PC-9 (cell line): ENCODE measurements at places on chromosomes 6 and 20. TPM values are rescaled to one million over a fixed set of nuclear protein-coding genes. Genes with fewer than 3 reads are reported as not detected.

GRCh38 chr20:1119128-1119505 lies 715 bp downstream of the PSMF1 start:
- DNase-seq, result no peak

The EDN3 gene
- total RNA-seq, result not detected in 2 replicates

DNA sequence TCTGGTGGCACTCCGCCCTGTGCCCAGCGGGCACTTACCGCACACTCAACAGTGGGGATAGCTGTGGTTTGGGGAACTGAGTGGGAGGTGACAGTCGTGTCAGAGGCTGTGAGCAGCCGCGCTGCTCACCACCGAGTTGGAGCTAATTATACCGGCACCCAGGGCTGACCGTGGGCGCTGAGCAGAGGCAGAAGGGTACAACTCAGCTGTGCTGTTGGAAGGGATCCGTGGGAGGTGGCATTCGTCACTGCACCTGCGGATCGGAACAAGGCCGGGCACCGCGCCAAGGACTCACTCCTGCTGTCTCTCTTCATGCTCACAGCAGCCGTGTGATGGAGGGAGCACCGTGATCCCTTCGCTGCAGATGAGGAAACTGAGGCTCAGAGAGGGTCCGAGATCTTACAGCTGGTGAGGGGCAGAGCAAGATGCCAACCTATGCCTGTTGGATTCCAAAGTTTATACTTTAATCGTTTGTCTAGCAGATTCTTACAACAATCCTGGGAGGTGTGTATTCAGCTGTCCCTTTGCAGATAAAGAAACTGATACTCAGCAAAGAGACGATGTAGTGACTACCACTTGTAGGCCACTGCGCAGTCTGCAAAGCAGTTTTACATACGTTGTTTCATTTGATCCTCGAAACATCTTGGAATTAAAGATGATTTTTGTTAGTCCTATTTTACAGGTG lies 713 bp upstream of the ELMO2 start:
- peak; percentile 54 for DNase-seq

- DNase-seq, result no peak
Measured at GRCh38 chr6:11692451-11693376, 85.9 kb downstream of the ADTRP start.

DNA sequence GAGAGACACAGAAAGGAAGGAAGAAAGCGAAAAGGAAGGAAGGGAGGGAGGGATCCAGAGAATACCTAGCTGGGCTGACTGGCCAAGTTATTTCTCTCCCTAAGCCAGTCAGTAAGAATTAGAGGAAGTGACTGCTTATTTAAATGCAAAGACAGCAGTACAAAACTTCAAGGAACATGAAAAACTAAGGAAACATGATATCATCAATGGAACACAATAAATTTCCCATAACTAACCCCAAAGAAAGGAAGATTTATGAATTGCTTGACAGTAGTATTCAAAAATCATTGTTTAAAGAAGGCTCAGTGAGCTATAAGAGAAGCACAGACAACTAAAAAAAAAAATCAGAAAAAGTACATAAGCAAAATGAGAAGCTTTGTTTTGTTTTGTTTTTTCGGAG lies 252.3 kb upstream of the SASH1 start:
- DNase-seq, result no peak

- no peak for DNase-seq
Measured at GRCh38 chr6:108699290-108700041, 138.7 kb downstream of the FOXO3 start.

GRCh38 chr6:160327981-160328380 lies 20.2 kb upstream of the SLC22A3 start:
- no peak for DNase-seq
